Astrocyte of the spinal cord (primary cell): ENCODE measurements at places on chromosomes 3 and 15.

- DNase-seq = no peak
Observed at GRCh38 chr3:30741889-30742288, 135.5 kb downstream of the TGFBR2 start.

DNA sequence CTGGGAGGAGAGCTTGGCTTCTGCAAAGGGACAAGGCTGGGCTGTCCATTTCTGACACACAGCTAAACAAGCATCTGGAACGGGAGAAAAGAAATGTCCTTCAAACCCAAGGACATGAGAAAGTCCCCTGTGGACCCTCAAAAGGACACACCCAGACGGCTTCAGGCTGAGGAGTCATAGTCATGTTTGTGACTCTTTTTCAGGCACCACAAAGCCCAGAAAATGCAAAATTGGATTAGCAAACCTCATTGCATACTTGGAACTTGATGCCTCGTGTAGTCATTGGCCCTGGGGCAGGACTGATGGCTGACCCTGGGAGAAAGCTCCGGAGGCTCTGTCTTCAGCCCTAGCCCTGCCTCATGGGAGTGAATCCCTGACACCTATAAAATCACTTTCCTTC, 21.5 kb downstream of the FAM174B start:
- no peak for DNase-seq

- DNase-seq = peak; percentile 27
Observed at GRCh38 chr3:142779591-142779990, 55.8 kb downstream of the TRPC1 start.

DNA sequence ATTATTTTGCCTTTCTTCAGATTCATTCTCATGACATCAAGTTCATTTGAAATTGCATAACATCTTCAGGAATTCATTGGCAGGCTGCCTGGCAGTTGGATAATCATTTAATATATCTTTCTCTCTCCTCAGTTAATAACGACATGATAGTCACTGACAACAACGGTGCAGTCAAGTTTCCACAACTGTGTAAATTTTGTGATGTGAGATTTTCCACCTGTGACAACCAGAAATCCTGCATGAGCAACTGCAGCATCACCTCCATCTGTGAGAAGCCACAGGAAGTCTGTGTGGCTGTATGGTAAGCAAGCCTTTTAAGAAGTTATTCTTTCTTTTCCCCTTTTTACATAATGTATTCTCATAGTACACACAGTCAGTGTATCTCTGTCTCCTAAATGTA, 38.2 kb downstream of the TGFBR2 start:
- peak; percentile 64 for DNase-seq

GRCh38 chr3:51336261-51336660, 48.8 kb upstream of the MANF start:
- no peak for DNase-seq

DNA sequence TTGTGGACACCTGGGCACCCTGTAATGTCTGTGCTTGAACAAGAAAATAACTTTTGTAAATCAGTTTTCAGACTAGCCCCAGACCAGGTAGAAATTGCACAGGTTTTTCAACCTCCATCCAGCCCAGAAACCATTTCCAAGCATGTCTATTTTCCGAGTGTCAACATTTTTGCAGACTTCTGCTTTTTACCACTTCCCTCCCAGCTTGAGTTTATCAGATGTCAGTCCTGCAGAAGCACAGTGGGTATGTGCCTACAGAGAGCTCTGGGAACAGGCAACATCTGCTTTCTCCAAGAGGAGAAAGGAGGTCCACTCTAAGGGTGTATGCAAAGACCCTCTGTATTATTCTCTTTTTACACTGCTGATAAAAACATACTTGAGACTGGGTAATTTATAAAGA, 83.9 kb downstream of the LRRK1 start:
- no peak for DNase-seq

DNA sequence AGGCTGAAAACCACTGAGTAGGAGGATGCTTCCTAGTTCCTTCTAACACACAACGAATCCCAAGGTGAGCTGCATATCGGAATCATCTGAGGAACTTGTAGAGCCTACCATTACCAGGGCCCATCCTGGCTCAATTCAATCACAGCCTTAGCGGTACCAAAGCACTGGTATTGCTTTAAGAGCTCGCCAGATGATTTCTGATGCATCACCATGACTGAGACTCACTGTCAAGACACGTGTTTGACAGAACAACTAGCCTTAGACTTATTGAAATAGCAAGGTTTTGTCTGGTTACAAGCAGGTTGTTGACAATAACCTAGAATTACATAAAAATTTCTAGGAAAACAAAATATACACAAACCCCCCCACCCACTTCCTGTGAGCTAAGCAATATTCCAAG, 68.5 kb downstream of the CBLB start:
- no peak for DNase-seq

GRCh38 chr3:65597952-65598413, 440.7 kb downstream of the MAGI1 start:
- DNase-seq = no peak

- peak; percentile 93 for DNase-seq
Observed at GRCh38 chr15:78075490-78076230, 1.9 kb downstream of the TBC1D2B start.

DNA sequence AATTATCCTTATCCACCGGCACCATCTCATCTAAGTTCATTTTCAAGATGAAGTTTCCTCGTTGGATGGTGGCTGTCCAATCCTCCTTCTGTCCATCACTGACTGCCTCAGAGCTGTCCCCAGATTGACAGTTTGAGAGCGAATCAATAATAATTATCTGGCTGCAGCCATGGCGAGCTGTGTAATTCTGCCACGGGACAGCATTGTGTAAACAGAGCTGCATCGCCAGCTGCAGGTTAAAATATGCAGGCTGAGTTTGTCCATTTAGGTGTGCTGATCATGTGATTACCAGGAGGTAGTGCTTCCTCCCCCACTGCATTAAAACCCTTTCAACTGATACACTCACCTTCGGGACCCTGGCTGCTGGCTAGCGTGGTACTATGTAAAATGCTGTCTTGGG, 461.9 kb upstream of the ONECUT1 start:
- no peak for DNase-seq

GRCh38 chr3:156071031-156071430, 49.3 kb upstream of the KCNAB1 start:
- no peak for DNase-seq

DNA sequence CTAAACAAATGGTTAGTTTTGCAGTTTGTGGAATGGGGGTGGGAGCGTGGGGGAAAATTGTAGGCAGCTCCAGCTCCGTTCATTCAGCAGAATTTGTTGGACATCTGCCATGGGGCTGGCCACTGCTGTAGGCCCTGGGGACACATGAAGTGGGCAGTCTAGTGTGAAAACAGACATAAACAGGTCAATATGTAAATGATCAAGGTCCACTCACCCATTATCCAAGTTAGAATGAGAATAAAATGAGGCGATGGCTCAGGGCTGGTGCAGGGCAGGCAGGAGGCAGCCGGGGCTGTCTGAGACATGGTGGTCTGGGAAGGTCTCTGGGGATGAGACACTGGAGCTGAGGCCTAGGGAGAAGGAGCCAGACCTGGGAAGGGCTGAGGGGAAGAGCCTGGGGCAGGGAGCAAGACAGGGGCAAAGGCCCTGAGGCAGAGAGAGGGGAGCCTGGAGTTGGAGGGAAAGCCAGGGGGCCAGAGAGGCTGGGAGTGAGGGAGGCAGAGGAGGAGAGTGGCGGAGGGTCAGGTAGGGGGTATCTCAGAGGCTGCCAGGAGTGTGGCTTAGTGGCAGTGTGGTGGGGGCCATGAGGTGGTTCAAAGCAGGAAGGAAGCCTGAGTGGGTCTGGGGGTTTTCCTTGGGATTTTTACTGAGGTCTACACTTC, 6.2 kb upstream of the SLC6A6 start:
- DNase-seq = no peak

GRCh38 chr3:73225146-73225855, 163.8 kb downstream of the EBLN2 start:
- DNase-seq = no peak

GRCh38 chr3:4736284-4736861, 242.9 kb upstream of the BHLHE40 start:
- DNase-seq = no peak

GRCh38 chr3:164737174-164737573, 341.1 kb downstream of the SI start:
- no peak for DNase-seq

- peak; percentile 12 for DNase-seq
Observed at GRCh38 chr15:57772223-57772957, 65.9 kb downstream of the POLR2M start.

GRCh38 chr3:113606539-113607218, 74.3 kb downstream of the SIDT1 start:
- no peak for DNase-seq

DNA sequence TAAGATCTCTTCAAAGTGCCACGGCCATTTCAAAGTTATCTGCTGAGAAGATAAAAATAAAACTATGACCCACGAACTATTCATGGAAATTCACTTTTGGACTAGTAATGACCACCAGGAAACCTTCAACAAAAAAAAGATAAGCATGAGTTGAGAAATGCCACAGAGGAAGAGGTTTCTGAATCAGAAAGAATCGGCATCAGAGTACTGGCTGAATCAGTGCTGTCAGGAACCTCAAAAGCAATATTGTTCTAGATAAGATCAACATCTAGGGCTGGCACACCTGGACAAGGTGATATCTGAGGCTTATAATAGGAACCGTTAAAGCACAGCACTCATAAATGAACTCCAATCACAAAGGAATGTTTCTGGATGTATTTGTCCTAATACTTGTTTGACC, 72.7 kb downstream of the PEAK1 start:
- no peak for DNase-seq

DNA sequence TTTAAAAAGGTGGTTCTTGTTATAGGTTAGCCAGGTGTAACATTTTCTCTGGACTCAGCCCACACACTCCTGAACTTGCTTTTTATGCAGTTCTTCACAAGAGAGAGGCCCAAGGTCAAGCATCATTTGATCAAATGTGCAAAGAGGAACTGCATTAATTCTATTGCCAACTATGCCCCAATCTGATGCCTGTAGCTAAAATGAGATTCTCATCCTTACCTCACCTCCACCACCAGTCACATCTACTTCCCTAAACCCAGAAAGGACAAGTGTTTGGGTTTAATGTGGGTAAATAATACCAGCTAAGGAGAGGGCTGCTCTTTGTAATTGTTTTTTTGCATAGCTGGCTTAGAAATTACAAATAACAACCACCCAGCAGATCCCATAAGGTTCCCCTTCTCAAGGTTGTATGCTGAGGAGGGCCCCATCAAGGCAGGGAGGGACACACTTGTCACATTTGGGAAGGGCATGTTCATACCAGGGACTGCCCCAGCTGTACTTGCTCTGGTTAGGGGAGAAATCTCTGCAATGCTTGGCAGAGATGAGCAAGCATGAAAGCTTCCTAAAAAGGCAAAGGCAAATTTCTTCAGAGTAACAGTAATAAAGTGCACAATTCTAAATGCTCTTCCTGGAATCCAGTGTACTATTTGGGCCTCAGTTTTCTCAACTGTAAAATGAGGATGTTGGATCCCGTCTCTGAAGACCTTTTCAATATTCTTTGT, 76.2 kb downstream of the TGFBR2 start:
- DNase-seq = no peak

- DNase-seq = no peak
Observed at GRCh38 chr3:168653255-168653654, 557.5 kb upstream of the GOLIM4 start.

DNA sequence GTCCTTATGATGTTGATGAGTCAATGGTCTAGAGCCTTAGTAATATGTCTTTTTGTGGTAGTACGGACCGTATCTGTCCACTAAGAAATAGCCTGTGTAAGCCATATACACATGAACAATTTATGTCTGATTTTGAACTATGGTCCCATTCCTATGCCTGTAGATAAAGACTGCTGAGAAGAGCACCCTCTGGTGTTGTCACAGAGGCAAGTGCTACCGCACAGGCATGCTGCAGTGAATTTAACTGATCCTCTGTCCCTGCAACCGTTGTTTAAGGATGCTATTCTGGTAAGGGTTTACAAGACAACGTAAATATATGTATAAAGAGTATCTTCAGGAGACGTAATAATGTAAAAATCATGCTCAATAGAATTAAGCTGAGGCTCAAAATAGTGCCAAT, 170.7 kb downstream of the UBE3A start:
- DNase-seq = no peak

GRCh38 chr15:90902840-90903732, at the start of gene MAN2A2:
Gene MAN2A2, plus strand, starts transcription at chr15:90903302. Its CDS starts 906 bp downstream, at chr15:90904208.
- peak; percentile 32 for DNase-seq

- DNase-seq = no peak
Observed at GRCh38 chr3:167467848-167468611, 5.8 kb downstream of the SERPINI2 start.

DNA sequence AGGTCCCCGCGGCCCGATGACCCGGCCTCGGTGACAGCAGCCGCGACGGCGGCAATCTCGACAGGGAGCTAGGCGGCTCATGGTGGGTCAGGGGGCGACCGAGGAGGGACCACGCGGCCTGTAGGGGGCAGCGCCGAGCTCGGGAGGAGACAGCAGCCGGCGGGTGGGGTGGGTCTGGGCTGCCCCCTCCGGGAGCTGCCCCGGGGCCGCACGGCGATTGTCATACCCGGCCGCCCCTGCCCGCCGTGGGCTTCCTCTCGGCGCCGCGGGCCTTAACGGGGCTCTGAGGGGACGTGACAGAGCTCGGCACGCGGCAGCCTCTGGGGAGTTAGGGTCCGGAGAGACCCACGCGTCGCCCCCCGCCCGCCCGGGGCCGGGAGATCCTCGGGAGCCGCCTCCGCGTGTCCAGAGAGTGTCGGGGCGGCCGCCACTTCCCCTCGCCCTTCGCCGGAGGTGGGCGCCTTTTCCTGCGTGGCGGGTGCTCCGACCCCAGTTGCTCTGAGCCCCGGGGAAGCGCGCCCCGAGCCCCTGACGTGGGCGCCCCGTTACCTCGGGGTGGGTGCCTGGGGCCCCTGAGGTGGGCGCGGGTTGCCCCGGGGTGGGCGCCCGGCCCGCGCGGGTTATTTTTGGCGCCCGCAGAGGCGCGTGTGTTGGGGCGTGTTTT, 539 bp upstream of the PLCL2 start:
- DNase-seq = peak; percentile 52

GRCh38 chr15:74977599-74977998, 17.8 kb upstream of the SCAMP5 start:
- no peak for DNase-seq

DNA sequence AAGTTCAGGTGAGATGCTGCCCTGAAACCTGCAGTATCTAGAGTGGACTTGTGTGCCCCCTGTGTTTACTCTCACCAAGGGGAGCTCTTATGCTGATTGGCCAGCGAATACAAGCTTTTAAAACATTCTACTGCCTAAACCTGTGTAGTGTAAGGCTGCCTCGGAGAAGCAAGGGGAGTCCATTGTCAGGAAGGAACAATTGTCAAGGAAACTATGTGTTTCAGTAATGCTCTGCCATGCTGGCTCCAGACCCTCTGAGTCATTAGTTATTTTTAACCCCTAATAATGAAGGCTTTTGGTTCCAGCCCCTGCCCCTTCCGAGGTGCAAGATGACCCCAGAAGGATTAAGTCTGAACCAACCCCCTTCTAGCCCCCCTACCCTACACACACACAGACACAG, 66.1 kb upstream of the CHMP2B start:
- no peak for DNase-seq

DNA sequence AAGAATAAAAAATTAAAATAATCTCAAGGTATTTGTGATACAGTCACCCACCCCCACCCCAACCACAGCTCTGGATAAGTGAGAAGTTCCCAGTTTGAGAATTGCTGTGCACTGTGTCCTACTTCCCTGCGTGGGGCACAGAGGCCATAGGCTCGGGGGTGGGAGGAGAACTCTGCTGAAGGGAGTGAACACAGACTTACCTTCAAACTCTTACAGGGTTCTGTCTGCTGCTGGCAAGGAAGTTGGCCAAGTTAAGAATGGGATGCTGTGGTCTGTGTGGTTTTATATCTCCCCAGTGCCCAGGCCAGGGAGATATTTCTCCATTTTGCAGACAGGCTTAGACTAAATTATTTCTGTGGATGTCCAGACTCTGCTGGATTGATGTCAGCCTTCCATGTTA, 37.6 kb downstream of the SPTSSB start:
- DNase-seq = no peak
